ENCODE measurements at places on chromosomes 12 and 14.

- DNase-seq = no peak
Observed at GRCh38 chr12:90262251-90262650, 553.6 kb upstream of the ATP2B1 start.

DNA sequence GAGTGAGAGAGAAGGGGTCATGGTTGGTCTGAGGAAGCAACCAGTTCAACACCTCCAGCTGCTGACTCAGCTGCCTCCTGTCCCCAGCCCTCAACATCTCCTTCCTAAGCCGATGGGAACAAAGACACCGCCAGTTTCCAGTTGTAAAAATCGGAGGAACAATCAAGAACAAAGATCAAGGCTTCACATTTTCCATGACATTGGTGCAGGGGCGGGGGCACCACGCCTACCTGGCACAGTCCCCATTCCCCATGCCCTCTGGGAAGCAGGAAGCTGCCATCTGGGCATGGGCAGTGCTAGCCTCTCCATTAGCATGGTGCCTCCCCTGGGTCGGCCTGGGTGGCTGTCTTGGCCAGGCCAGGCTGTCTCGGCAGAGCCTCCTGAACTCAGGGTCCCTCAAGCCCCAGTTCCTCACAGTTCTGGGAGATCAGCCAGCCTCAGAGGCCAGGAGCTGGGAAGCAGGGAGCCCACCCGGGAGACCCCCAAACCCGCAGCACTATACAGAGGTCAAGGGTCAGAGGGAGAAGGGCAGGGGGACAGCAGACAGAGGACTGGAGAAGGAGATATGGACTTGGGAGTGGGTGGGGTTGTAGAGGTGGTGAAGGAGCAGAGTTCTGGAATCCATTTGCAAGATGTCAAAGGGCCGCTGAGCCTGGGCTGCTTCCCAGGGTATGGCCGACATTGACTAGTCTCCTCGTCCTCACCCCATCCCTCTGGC, 19.6 kb upstream of the TMEM106C start:
- no peak for DNase-seq

DNA sequence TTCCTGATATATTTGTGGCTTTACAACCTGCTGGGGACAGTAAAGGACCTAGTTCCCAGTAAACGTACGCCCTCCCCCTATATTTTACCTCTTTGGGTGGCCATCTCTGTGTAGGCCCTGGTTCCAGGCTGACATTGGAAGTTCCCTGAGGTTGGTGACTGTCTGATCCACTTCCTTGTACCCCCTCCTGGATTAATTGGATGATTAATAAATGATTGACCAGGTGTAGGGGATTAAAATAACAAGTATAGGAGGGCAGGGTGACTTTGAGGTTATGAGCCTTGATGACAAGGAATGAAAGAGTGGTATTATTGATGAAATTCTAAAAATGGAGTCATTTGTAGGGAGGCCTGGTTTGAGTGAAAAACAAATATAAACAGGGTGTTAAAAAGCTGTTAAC, 9.6 kb downstream of the SUSD6 start:
- DNase-seq = no peak

DNA sequence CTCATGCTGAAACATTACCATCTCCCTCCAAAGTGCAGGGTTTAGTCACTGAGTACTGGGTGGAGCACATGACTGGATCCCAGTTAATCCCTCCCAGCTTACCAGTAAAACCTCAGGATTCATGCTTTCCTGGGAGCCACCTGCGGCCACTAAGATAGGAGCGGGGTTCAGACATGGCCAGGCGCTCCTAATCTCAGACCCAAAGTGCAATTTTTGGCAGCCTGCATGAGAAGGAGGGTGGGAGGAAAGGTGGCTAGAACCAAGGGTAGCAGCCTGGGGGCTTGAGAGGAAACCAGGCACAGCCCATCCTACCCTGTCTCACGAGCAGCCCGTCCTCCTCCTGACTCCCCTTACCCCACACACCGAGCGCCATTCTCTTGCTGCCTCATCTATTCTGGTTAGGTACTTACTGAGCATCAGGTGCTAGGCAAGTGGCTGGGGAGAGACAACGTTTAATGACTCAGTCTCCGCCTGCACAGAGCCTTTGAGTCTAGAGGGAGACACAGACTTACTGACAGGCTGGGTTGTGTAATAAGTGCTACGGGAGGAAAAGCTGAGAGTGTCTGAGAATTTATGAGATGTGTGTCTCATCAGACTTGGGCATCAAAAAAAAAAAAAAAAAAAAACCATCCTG, 9.9 kb downstream of the GPRC5A start:
- no peak for DNase-seq

GRCh38 chr14:57087841-57088240, 180.9 kb downstream of the EXOC5 start:
- DNase-seq = no peak

DNA sequence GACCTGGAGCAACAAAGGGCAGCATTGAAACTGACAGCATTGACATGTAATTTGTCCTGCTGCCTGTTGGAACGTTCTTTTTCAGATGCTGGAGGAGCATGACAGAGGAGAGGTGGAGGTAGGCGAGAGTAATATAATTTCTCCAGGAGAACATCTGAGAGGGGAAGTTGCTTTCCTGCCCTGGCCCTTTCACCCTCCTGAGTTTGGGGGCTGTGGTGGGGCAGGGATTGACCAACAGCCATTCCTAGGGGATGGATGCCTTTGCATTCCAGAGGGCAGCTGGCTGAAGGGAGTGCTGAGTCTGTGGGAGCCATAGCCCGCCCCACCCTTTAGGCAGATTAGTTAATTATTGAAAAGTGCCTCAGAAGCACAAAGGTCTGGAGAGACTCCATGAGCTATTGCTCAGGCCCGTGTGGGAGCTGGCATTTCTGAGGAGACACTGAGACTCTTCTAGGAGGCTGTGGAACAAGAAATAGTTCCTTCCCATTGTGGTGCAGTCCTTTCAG, 73.5 kb downstream of the ARF6 start:
- DNase-seq = no peak

GRCh38 chr12:77231501-77231918, 166.1 kb upstream of the E2F7 start:
- no peak for DNase-seq

DNA sequence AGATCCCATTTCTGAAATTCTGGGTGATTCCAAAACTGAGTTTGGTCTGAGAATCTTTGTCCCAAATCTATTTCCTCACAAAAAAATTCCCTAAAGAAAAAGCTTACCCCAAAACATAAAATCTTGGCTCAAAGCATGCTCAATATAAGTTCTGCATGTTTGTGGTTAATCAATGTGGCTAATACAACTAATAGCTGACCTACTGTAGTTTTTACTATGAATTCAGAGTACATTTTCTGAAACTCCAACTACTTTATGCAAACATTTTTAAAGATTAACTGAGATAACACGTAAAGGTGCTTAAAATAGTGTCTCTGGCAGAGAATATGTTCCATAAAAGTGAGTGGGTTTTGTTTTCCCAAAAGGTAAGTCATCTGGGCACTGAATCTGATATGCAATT, 133.1 kb downstream of the MED13L start:
- DNase-seq = no peak

- DNase-seq = no peak
Observed at GRCh38 chr12:80620281-80620680, 87.2 kb upstream of the MYF6 start.

- no peak for DNase-seq
Observed at GRCh38 chr14:35571598-35571997, 37.6 kb downstream of the INSM2 start.

GRCh38 chr12:92769124-92769901, 66.5 kb downstream of the PLEKHG7 start:
- DNase-seq = no peak

GRCh38 chr12:76634133-76634532, 74.6 kb upstream of the OSBPL8 start:
- DNase-seq = no peak

DNA sequence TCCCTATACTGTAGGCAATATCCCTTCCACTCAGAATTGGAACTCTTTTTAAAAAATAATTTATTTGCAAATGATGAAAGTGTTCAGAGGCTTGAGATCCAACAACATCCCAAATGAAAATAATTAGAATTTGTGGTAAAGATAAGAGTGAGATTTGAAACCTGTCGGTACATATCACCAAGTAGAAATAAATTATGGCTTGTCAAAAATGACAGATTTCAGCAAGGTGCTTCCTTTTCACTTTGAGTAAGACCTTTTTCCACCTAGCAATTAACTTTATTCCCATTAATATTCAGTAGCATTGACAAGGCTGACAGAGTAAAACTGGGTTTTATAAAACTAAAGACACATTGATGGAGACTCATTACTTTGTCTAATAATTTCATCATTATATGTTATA, 107.7 kb upstream of the PRKD1 start:
- DNase-seq = no peak

GRCh38 chr12:70334742-70335141, 31.3 kb upstream of the KCNMB4 start:
- DNase-seq = no peak

- no peak for DNase-seq
Observed at GRCh38 chr12:79557690-79558315, 133.0 kb downstream of the PAWR start.

DNA sequence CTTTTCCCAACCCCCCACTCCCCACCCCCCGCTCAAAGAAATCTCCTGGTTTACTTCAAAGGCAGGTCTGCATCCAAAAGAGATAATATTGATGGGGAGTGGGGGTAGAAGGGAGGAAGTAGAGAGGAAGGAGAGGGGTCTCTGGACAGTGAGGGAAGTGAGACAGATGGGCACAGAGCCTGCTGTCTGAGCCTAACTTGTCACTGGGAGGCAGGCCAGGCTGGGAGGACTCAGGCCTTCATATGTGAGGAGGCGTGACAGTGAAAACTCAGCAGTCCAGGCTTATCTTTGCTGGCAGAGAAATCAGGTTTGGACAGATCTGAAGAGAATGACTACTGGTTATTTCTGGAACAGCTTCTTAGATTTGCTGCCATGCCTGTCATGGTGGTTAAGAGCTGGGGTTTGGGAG, 192.3 kb downstream of the NUAK1 start:
- no peak for DNase-seq

DNA sequence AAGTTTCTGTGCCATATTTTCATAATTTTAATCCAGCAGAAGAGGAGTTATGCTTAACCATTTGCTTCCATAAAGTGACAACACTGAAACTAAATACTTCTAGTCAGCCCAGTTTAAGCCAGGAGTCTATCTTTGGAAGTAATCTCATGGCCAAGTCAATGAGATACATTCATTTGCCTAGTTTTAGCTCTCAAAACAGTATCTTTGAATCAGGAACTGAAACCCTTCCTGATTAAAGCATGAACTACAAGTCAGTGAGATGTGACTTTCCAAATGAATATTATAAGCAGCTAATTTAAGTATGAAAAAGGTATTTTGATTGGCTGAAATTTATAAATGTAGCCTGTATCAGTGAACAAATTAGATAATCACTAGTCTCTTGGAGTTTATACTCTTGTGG, 491.5 kb downstream of the SLC6A15 start:
- DNase-seq = no peak

- no peak for DNase-seq
Observed at GRCh38 chr12:95637471-95638155, 86.3 kb upstream of the USP44 start.

DNA sequence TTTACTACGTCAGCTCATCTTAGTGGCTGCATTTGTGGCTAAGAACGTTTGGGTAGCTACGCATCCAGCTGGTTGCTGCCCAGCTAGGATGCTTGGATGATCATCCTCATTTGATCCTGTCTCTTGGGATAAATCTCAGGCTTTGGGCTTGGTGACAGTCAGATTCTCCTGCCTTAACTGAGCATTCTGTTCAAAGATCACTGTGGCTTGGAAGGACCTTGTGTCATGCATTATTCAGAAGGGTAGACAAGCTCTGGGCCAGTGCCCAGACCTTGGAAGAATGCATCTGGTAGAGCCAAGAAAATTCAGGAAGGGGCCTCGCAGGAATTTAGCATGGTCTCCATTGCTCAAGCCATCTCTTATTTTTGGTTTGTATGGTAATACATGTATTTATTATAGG, 188.4 kb downstream of the NRXN3 start:
- DNase-seq = no peak

GRCh38 chr12:132196038-132196872, 52.0 kb downstream of the NOC4L start:
- no peak for DNase-seq

GRCh38 chr12:58576916-58577315, 343.4 kb downstream of the LRIG3 start:
- no peak for DNase-seq

- no peak for DNase-seq
Observed at GRCh38 chr12:89180496-89180895, 171.8 kb downstream of the DUSP6 start.

- DNase-seq = no peak
Observed at GRCh38 chr12:122072031-122072970, 6.3 kb upstream of the MLXIP start.

DNA sequence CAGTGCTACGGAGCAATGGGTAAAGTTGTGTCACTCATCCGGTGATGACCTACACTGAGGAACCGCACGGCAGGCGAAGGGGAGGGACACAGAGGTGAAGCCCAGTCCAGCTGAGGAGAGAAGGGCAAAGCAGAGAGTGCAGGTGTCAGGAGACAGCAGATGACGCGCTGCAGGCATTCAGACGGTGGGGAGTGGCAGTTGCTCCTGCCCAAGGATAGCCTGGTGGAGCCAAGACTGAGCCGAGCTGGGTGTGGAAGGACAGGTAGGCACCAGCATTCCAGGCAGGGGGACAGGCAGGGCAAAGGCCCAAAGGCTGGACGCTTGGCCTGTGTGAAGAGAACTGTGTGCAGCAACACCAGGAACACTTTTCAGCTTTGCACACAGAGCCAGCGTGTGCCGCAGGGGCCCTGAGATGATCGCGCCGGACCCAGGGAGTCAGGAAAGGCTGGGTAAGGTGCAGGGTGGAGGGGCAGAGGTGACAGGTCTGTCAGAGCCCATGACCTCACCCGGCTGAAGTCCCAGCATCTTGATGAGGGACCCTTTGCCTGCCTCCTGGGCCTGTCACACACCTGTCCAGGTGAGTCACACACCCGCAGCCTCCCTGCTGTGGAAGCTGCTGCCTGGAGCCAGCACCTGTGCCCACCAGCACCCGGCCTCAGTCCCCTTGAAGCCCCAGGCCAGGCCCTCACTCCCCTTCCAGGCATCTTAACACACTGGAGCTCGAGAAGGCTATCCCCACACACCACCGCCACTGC, 48.4 kb downstream of the TSPAN11 start:
- no peak for DNase-seq

- DNase-seq = no peak
Observed at GRCh38 chr14:103141117-103141796, 18.0 kb downstream of the TNFAIP2 start.

All from stimulated activated CD8-positive, alpha-beta memory T cell treated with anti-CD3 and anti-CD28 coated beads, Interleukin-2, amount 100 ng/mL, for 1 hour (primary cell).